ENCODE measurements at places on chromosomes 11 and 22.

DNA sequence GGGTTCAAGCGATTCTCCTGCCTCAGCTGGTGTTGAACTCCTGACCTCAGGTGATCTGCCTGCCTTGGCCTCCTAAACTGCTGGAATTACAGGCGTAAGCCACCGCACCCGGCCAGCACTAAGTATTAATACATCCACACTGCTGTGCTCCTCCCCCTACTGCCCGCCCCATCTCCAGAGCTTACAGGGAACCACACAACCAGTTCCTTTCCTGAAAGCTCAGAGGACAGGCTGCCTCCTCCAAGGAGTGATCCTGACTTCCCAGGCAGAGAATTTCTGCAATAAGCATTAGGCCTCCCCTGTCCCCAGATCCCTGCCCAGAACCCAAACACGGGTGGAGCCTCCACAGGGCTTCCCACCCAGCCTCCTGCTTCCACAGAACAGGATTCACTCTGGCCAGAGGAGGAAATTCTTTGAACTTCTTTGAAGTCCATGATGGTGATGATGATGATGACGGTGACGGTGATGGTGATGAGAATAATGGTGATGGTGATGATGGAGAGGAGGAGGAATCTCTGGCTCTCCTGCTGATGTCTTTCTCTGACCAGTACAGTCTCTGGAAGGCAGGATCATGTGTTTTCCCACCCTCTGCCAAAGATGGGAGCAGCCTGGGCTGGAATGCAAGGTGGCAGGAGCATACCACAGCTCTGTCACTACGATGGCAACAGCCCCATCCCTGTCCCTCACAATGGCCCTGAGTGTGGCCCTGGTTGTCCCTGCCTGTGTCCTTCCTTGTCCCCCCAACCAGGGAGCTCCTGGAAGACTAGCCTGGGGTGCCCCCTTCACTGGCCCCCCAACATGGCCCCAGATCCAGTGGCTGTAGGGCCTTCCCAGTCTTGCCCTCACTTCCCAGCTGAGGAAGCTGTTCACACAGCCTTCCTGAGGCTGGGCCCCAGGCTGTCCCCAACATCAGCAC lies 33.5 kb upstream of the CSNK1E start:
- no peak for DNase-seq

DNA sequence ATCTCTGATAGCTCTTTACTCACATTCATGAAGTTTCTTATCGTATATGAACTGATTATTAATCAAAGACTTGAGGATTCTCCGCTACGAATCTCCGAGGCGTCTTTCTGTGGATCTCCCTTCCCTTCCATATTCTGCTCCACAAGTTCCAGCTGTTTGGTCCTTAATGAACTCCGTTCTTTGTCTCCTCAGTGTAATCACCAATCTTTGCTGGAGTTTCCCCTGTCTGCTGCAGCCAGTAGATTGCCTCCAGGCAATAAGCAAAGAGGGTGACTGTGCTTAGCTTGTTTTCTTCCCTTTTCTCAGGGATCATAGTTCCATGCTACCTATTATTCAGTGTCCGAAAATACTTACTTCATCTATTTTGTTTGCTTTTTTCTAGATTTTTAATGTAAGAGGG lies 169.6 kb upstream of the FOLH1 start:
- no peak for DNase-seq

- DNase-seq = no peak
These were observed 845 bp downstream of the MPPED2 start for GRCh38 chr11:30585125-30585891.

DNA sequence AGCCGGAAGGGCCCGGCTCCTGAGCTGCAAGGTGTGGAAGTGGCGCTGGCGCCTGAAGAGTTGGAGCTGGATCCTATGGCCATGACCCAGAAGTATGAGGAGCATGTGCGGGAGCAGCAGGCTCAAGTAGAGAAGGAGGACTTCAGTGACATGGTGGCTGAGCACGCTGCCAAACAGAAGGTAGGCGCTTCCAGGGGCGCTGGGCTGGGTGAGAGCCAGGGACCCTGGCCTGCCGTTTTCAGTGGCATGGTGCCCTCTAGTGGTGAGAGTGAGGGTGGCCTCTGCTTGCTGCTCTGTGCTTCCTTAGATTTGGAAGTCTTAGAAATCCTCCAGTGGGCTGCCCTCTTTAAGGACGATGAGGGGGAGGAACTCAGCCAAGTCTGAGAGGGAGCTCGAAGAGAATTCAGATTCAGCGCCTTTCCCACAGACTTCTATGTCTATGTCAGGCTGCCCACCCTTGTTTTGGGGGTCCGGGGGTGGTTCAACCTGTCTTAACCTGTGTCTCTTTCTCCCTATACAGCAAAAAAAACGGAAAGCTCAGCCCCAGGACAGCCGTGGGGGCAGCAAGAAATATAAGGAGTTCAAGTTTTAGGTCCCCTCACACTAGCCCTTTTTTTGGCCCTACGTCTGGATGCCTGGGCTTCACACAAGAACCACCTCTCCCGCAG lies 1.8 kb upstream of the PACS1 start:
- DNase-seq = peak; percentile 3

GRCh38 chr11:18105086-18105801 lies 638 bp downstream of the SAAL1 start:
- DNase-seq = no peak

- DNase-seq = no peak
These were observed at the start of gene IZUMO1R for GRCh38 chr11:94303966-94304958. Gene IZUMO1R (plus strand): TSS chr11:94304580. CDS start chr11:94305637, 1,057 bp downstream.

GRCh38 chr22:50400406-50400805 lies 57.3 kb downstream of the PPP6R2 start:
- no peak for DNase-seq

DNA sequence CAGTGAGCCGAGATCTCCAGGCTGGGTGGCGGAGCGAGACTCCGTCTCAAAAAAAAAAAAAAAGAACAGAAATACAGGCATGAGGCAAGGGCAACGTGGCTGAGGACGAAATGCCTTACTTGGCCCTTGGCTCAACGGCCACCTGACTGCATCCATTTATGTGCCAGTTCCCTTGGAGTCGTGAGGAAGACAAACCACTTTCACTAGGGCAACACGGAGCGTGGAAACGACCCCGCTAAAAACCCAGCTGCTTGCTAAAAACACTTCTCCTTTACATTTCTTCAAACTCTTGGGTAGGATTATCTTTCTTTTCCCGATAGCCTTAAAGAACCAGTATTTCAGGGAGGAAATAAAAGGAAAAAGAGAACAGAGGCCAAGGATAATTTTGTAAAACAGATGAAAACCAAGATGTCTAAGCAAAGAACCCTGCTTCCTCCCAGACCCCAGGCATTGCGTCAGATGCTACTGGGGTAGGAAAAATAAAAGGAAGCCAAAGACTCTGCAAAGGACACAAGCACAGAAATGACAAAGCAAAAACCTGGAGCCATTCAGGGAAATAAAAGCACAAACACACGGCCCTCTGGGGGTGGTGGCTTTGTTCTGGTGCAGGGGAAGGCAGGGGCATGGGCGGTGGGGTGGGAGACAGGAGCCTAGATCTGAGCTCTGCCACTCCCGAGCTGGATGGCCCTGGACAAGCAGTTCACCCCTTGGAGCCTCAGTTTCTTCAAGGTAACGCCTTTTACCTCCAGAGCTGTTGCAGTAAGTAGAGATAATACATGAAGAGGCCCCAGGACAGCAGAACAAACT lies 37.0 kb downstream of the PC start:
- DNase-seq = no peak

DNA sequence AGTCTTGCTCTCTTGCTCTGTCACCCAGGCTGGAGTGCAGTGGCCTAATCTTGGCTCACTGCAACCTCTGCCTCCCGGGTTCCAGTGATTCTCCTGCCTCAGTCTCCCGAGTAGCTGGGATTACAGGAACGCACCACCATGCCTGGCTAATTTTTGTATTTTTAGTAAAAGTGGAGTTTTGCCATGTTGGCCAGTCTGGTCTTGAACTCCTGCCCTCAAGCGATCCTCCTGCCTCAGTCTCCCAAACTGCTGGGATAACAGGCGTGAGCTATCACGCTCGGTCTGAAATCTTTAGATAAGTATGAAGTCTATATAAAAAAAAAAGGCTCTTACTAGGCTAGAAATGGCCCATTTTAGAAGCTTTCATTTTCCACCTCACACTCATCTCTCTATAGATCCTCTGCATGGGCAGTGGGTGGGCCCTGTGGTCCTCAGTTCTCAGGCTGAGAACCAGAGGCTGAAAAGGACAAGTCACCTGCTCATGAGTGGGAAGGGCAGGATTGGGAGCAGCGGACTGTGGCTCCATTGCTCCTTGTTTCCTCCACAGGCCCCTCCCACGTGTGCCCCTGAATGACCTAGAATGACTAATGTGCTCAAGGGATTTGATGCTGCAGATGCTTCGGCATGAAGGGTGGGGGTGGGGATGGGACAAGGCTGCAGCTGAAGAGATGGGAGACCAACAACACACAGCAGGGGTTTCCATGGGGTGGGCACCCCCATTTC lies 19.8 kb upstream of the PRAME start:
- no peak for DNase-seq

DNA sequence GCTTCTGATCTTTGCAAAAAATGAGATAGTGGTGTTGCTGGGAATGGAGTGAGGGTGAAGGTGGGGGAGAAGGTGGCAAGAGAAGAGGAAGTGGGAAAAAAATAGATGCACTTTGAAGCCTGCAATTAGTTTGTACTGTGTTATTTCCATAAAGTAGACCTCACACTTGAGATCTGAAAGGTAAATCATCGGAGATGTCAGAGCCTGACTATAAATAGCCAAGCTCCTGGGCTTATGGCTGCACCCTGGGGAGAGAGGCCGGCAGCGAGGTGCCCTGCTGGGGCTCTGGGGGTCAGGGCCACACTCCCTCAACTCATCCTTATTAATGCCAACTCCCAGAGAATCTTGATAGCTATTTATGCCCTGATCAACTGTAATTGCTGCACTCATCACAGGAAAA lies 134.4 kb downstream of the NXPE2 start:
- DNase-seq = no peak

DNA sequence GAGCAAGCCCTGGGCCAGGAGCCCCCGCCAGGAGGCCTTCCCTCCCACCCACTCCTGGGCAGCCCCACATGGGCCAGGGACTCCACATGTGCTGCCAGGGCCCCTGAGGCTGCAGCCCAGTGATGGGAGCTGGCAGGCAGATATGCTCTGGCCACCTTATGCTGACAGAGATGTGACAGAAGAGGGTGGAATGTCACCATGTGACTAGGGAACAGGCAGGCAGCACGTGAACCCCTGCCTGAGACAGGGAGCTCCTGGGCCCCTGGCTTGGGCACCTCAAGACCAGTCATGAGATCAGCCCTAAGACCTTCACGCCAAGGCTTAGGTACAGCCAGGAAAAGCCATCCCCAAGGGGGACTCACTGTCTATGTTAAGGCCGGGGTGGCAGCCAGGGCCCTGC lies 9.1 kb downstream of the PRODH start:
- DNase-seq = no peak

DNA sequence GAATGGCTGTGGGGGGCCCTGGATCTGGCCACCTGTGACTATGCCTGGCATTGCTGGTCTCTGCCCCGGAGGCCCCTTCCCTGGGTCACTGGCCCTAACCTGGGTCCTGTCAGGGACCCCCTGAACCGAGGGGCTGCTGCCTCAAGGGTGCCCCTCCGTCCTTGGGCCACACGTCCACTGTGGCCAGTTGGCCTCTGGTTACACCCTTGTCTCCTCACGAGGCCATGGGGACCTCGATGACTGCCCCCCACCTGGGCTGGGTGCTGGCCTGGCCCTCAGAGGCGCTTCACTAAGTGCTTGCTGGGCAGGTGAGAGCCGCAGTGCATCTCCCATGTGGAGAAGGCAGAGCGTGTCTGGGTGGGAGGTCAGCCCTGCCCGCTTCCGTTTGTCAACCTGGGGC lies 27.3 kb upstream of the FGF19 start:
- no peak for DNase-seq

DNA sequence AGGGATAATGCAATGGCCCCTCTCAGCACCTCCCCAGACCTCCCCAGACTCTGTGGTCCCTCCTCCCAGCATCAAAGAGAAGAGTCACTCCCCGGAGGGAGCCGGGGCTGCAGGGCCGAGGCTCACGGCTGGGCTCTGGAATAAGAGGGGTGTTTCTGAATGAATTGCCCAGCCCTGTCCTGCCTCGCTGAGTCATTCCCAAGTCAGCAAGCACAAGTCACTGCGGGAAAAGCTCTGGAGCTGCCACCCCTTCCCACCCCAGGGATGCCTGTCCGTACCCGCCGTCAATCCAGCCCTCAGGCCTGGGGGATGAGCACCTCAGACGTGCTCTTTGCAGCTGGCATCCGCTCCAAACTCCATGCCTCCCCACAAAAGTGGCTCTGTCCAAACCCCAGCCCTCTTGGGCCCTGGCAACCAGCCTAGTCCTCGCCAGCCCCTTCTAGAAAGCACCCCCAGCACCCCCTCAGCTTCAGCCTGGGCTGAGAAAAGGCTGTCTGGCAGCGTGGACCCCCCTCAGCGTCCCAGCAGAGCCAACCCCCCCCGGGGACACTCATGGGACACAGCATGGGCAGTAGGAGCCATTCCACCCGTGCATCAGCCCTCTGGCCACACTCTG lies 22.7 kb downstream of the CELSR1 start:
- DNase-seq = no peak

GRCh38 chr11:12815931-12816494 lies 141.8 kb downstream of the TEAD1 start:
- DNase-seq = no peak

DNA sequence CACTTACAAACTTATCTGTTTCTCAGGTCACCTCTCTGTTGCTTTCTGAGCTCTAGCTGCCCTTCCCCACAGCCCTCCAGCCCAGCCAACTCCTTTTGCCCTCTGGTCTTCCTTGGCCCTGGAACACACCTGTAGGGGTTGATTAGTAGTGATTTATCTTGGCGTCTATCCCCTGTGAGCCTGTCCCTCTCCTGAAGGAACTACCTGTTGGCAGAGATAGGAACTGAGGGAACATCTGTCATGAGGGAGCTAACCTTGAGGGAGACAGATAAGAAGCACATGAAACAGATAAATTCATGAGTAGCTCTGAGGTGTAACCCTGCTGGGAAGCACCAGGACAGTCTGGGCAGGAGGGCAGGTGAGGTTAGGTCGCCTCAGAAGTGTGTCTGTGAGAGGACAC lies 38.9 kb downstream of the CABIN1 start:
- DNase-seq = no peak

DNA sequence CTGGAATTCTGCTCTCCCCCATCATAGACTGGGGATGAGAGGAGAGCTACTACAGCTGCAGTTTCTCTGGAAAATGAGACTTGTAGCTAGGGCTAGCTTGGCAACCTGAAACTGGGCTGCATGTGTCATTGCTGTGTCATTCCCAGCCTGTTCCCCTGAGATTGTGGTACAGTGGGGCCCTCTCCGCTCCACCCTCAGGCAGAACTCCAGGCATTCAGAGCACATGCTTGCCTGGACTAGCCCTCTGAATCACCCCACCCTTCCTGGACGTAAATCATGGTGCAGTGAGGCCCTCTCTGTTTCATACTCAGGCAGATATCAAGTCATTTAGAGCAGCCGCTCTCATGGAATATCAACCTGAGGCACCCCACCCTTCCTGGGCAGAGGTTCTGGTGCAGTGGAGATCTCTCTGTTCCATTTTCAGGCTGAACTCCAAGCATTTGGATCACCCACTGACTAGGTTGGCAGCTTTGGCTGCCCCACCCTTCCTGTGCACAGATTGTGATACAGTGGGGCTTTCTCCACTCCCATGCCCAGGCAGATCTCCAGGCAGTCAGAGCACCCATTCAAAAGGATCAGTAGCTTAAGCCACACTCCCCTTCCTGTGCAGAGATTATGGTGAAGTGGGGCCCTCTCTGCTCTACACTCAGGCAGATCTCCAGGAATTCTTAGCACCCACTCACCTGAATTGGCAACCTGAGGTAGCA lies 274.4 kb downstream of the C11orf87 start:
- DNase-seq = no peak

GRCh38 chr11:60610702-60611101 lies 88.7 kb upstream of the MS4A8 start:
- no peak for DNase-seq
